WERI-Rb-1 (cell line): ENCODE measurements at places on chromosomes 3 and 15.

- DNase-seq: no peak
Observed at GRCh38 chr3:170751083-170751898, 118.7 kb downstream of the RPL22L1 start.

GRCh38 chr3:146491303-146491702 is 21.9 kb upstream of the PLSCR2 start:
- DNase-seq: no peak

DNA sequence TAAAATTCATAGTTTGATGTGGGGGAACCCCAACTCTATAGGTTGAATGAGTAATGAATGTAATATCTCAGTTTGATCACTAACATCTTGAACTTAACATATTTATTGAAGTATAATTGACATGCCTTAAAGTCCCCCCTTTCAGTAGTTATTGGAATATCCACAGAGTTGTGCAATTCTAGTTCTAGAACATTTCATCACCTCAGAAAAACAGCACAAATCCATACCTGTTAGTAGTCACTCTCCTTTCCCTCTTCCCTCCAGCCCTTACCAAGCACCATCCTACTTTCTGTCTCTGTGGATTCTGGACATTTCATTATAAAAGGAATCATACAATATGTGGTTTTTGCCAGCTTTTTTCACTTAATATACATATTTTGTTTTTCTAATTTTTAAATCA is 8.7 kb upstream of the NIT2 start:
- no peak for DNase-seq

DNA sequence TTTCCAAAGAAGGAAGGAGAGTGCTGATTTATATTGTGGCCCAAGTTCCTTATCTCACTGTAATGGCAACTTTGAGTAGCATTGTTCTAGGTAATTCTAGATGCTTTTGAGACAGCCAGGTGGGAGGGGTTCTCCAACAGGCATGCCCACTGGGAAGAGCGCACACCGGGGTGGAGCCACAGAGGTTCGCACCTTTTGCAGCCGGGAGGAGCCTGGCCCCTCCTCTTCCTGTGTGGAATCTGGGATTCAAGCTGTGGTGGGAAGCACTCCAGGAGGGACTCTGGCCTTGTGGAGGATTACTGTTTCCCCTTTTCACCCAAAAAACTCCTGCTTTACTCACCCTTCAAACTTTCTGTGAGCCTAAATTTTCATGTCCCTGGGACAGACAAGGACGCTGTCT is 53.1 kb downstream of the CFAP20DC start:
- no peak for DNase-seq
